ENCODE measurements at places on chromosomes 7 and 10. TPM values are rescaled to one million over a fixed set of nuclear protein-coding genes. Genes with fewer than 3 reads are reported as not detected.

- H3K27ac ChIP-seq: peak overlapping the region; percentile 63
- H3K36me3 ChIP-seq: no peaks in the 10 kb centered on the region
- DNase-seq: no peak
Observed at GRCh38 chr7:12685550-12685949, 1.9 kb upstream of the ARL4A start.

DNA sequence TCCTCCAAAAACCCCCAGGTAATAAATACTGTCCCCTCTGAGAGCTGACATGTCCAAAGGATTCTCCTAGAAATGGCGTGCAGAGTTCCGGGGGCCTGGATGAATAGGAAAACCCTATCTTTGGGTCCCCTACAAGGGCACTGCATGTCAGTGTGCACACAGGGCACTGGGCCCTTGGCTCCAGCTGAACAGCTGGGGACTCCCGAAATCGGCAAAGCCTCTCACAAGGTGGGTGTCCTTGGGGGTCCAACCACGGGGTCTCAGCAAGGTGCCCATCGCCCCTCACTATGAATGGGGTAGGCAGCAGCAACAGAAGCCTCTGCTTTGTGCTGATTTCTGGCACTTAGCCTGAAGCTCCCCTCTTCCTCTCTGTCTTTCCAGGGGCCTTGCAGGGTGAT is 46.1 kb downstream of the SLIT1 start:
- H3K4me1 ChIP-seq: peaks cover 4% of the 10 kb centered on the region
- no peak overlapping the region for H3K4me3 ChIP-seq
- no peak for DNase-seq
- no peak overlapping the region for H3K27ac ChIP-seq
- no peaks in the 10 kb centered on the region for H3K36me3 ChIP-seq

CUTC gene
- 21.5 TPM for polyA plus RNA-seq

DNA sequence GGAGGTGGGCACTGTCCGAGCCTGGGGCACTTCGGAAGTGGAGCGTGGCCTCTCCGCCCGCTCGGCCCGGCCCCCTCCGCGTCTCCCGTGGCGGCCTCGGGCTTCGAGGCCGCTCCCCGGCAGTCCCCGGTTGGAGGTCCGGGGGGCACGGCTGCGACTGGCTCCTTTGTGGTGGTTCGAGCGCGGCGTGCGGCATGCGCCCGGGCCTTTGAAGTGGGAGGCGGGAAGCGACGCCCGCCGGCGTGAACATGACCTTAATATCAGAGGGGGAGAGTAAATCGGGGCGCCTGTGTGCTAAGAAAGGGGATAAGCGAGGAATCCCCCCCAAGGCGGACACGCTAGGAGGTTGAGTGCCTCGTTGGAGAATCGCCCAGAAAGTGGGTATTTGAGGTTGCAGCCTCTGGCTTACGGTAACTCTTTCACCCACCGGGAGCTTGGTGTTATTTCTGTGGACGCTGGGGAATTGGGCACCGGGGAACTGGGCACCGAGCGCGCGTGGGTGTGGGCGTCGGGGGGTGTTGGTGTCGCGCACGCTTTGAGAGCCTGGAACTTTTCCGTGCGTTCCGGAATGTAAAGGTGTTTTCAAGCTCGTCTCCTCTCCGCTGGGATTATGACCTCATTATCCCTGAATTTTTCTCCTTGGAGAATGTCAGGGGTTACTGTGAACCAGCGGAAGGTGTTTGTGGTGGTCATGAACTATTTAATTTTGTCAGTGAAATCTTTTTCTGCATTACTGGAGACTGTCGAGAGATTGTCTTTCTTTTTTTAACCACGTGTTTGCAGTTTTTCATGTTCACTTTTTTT is 660 bp downstream of the SUV39H2 start:
- peak overlapping the region; percentile 17 for H3K27ac ChIP-seq
- no peaks in the 10 kb centered on the region for H3K27me3 ChIP-seq
- no peaks in the 10 kb centered on the region for H3K4me1 ChIP-seq
- H3K36me3 ChIP-seq: peaks cover 6% of the 10 kb centered on the region
- H3K4me3 ChIP-seq: peak overlapping the region; percentile 68
- no peak for DNase-seq

- no peaks in the 10 kb centered on the region for H3K36me3 ChIP-seq
- no peak overlapping the region for H3K27ac ChIP-seq
- no peaks in the 10 kb centered on the region for H3K4me1 ChIP-seq
- H3K4me3 ChIP-seq: no peak overlapping the region
- no peak for DNase-seq
Observed at GRCh38 chr10:119625570-119626280, 25.5 kb upstream of the BAG3 start.

DNA sequence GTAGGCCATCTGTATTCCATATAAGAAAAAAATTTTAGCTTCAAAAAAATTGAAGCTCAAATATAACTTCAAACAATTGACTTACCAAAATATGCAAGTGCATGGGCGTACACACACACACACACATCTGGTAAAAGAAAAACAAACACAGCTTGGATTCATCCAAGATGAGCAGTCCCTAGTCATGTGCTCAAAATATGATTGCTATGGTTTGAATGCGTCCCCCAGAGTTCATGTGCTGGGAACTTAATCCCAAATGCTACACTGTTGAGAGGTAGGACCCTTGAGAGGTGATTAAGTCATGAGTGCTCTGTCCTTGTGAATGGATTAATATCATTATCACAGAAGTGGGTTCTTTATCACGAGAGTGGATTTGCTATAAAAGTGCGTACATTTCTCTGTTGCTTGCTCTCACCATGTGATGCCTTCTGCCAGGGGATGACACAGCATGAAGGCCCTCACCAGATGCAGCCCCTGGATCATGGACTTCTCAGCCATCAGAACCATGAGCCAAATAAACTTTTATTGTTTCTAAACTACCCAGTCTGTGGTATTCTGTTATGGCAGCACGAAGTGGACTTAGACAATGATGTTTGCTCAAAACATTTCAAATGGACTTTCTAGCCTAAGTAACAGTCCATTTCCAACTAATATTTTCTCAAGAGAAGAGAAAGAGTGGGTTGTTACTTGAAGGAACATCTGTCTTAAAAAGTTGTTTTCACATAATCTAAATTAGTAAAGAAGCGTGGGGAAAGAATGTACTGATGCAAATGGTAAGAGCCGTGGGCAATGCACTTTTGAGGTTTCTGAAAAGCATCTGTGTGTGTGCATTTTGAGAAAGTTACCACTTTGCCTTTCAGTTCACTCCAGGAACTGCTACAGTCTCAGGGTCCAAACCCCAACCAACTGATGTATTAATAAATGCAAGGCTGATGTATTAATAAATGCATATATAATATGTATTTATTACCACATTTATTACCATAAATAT is 15.1 kb upstream of the SVIL start:
- DNase-seq: no peak
- H3K36me3 ChIP-seq: peaks cover 6% of the 10 kb centered on the region
- H3K4me1 ChIP-seq: peaks cover 14% of the 10 kb centered on the region
- H3K27me3 ChIP-seq: no peaks in the 10 kb centered on the region

PLAC9 gene
- 4.6 TPM for polyA plus RNA-seq

GRCh38 chr10:114911052-114911711 is 26.8 kb upstream of the TRUB1 start:
- no peak overlapping the region for H3K4me3 ChIP-seq
- no peaks in the 10 kb centered on the region for H3K27me3 ChIP-seq
- no peaks in the 10 kb centered on the region for H3K4me1 ChIP-seq
- H3K36me3 ChIP-seq: no peaks in the 10 kb centered on the region
- no peak for DNase-seq

GRCh38 chr10:119725517-119725827 is 378 bp upstream of the INPP5F start:
- peak overlapping the region; percentile 80 for H3K4me3 ChIP-seq
- no peaks in the 10 kb centered on the region for H3K36me3 ChIP-seq
- peaks cover 7% of the 10 kb centered on the region for H3K4me1 ChIP-seq

- H3K4me1 ChIP-seq: peaks cover 1% of the 10 kb centered on the region
- H3K4me3 ChIP-seq: no peak overlapping the region
- DNase-seq: no peak
- H3K36me3 ChIP-seq: no peaks in the 10 kb centered on the region
- H3K27ac ChIP-seq: no peak overlapping the region
Observed at GRCh38 chr10:94037286-94037685, 43.6 kb downstream of the PLCE1 start.

GRCh38 chr7:82472966-82473365 is 29.4 kb upstream of the CACNA2D1 start:
- H3K36me3 ChIP-seq: no peaks in the 10 kb centered on the region
- no peaks in the 10 kb centered on the region for H3K27me3 ChIP-seq
- no peak overlapping the region for H3K27ac ChIP-seq
- no peak overlapping the region for H3K4me3 ChIP-seq
- DNase-seq: no peak

GRCh38 chr10:105185161-105185560 is 544.1 kb downstream of the SORCS3 start:
- DNase-seq: no peak
- no peak overlapping the region for H3K4me3 ChIP-seq
- H3K4me1 ChIP-seq: no peaks in the 10 kb centered on the region
- H3K36me3 ChIP-seq: no peaks in the 10 kb centered on the region
- no peaks in the 10 kb centered on the region for H3K27me3 ChIP-seq

STEAP1 gene
- 25.4 TPM for polyA plus RNA-seq

GRCh38 chr7:50333221-50333651 is 28.7 kb downstream of the IKZF1 start:
- no peaks in the 10 kb centered on the region for H3K4me1 ChIP-seq
- no peaks in the 10 kb centered on the region for H3K36me3 ChIP-seq
- H3K27ac ChIP-seq: no peak overlapping the region
- no peak overlapping the region for H3K4me3 ChIP-seq
- no peak for DNase-seq

GRCh38 chr10:4217187-4217586 is 432.2 kb upstream of the KLF6 start:
- H3K4me1 ChIP-seq: no peaks in the 10 kb centered on the region
- H3K27ac ChIP-seq: peak overlapping the region; percentile 41
- peak; percentile 89 for DNase-seq

DNA sequence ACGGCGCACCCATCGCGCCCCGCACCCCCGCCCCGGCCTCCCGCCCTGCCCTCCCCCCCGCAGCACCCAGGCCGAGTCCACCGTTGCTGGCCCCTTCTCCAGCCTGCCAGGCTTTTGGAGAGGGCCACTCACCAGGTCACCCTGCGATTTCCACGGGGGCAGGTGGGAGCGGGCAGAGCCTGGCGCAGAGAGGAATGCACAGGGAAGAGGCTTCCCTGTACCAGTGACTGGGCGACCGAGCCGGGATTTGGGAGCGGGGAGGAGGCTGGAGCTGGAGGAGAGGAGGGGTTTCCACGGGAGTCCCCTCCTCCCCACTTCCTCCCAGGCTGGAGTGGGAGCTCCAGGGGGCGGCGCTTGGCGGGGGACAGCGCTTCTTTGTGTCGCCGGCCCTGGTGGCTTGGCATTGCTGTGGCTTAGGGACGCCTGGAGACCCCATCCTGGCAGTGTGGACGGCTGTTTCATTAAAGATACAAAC is 19.3 kb downstream of the TCAF1 start:
- peaks cover 8% of the 10 kb centered on the region for H3K4me1 ChIP-seq
- no peaks in the 10 kb centered on the region for H3K36me3 ChIP-seq
- H3K27ac ChIP-seq: peak overlapping the region; percentile 90
- DNase-seq: peak; percentile 35

- no peak overlapping the region for H3K4me3 ChIP-seq
- peaks cover 4% of the 10 kb centered on the region for H3K36me3 ChIP-seq
- H3K27me3 ChIP-seq: no peaks in the 10 kb centered on the region
- no peak for DNase-seq
- no peak overlapping the region for H3K27ac ChIP-seq
- H3K4me1 ChIP-seq: no peaks in the 10 kb centered on the region
Observed at GRCh38 chr7:102215256-102215655, 71.4 kb upstream of the SH2B2 start.

- no peaks in the 10 kb centered on the region for H3K36me3 ChIP-seq
- no peaks in the 10 kb centered on the region for H3K27me3 ChIP-seq
- H3K4me1 ChIP-seq: no peaks in the 10 kb centered on the region
- peak overlapping the region; percentile 81 for H3K27ac ChIP-seq
- peak overlapping the region; percentile 46 for H3K4me3 ChIP-seq
Observed at GRCh38 chr7:12687718-12688171, 312 bp downstream of the ARL4A start.

PILRA gene
- 0.81 TPM for polyA plus RNA-seq
